ENCODE measurements at places on chromosomes 1 and 21.

DNA sequence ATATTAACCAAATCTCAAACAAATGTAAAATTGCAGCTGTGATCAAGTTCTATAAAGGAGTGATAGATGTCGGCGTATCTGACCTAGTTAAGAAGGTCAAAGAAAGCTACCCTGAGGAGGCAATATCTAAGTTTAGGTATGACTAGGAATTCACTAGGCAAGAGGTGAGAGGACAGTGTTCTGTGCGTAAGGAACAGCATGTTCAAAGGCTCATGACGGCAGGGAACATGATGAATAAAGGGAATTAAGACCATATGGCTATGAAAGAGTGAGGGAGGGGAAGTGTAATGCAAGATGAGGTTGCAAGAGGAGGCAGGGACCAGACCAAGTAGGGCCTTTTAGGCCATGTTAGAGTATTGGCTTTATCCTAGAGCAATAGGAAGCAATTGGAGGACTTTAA, 8.6 kb downstream of the LIX1L start:
- no peak for DNase-seq

GRCh38 chr1:95257758-95258157, 23.7 kb downstream of the RWDD3 start:
- DNase-seq = peak; percentile 47

- DNase-seq = no peak
Observed at GRCh38 chr1:158952416-158952815, 21.1 kb downstream of the PYHIN1 start.

DNA sequence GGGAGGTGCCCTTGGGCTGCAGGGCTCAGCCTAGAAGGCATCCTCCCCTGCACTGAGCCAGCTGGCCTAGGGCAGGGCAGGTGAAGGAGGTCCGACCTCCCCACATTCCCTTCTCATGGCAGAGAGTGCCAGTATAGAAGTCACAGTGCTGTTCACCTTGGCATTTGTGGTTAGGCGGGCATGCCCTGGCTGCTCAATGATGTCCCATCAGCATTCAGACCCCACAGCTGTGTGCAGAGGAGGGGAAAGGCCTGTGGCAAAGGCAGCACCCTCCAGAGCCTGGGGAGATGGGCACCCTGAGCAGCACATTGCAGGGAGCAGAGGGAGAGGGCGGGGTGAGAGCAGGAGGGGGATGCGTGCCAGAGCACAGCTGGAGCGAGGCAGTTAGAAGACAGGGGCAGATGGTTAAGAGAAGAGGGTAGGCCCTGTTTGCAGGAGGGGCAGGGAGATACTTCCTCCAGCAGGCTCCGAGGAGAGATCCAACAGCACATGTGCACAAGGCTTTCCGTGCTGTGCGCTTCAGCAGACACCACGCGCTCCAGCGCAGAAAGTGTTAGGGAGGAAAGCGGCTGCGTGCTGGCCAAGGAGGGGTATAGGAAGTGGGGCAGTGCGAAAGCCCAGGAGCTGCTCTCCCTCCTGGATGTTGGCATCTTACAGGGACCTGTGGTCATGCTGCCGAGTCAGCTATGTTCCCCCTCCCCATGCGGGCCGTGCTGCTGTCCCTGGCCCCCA, 43.7 kb upstream of the COL6A1 start:
- DNase-seq = no peak

DNA sequence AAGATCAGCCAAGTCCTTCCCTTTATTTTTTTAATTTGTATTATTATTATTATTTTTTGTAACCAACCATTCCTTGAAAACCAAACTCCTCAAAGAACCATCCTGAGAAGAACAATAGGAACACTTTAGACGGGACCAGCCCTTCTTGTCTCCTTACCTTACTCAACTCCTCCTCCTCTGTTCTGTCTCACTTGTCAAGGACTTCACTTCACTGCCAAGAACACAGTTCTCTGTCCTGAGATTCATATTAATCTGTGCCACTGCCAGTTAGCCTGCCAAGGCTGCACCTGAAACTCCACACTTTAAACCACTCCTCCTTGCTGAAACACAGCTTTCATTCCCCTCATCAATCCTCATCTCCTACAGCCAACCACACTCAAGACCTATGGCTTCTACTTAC, 73.8 kb upstream of the ATP1A1 start:
- no peak for DNase-seq

- peak; percentile 72 for DNase-seq
Observed at GRCh38 chr1:237799762-237800474, 90.8 kb downstream of the ZP4 start.

- DNase-seq = no peak
Observed at GRCh38 chr1:111864862-111865261, 109.2 kb downstream of the DDX20 start.

GRCh38 chr1:109312978-109313775, 6.4 kb upstream of the MYBPHL start:
- DNase-seq = no peak

DNA sequence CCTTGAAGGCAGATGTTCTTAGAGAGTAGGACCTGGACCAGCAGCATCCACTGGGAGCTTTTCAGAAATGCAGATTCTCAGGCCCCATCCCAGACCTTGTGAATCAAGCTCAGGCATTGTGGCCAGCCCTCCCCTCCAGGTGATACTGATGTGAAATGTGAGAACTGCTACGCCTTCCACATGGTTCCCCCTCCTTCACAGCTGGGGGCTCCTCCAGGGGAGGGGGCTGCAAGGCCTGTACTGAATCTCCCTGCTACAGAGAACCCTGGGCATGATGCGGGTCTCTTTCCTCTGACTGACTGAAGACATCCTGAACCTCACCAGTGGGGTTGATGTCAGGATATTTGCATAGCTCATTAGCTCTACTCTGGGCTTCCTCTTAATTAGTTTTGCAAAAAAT, 141.8 kb upstream of the CSF3R start:
- no peak for DNase-seq

DNA sequence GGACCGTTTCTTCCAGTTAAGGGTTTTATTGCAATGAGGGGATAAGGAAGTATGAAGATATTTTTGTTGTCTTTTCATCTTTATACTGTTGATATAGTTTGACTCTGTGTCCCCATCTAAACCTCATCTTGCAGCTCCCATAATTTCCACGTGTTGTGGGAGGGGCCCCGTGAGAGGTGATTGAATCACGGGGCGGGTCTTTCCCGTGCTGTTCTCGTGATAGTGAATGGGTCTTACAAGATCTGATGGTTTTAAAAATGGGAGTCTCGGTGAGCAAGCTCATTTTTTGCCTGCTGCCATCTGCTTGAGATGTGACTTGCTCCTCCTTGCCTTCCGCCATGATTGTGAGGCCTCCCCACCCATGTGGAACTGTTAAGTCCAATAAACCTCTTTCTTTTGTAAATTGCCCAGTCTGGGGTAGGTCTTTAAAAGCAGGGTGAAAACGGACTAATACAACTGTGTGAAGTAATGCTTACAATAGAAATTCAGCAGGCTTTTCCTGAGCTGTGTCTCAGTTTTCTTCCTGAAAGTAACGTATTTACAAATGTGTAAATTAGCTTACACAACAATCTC, 377.3 kb downstream of the SIPA1L2 start:
- DNase-seq = no peak
